ENCODE measurements at places on chromosomes 6 and 20.

DNA sequence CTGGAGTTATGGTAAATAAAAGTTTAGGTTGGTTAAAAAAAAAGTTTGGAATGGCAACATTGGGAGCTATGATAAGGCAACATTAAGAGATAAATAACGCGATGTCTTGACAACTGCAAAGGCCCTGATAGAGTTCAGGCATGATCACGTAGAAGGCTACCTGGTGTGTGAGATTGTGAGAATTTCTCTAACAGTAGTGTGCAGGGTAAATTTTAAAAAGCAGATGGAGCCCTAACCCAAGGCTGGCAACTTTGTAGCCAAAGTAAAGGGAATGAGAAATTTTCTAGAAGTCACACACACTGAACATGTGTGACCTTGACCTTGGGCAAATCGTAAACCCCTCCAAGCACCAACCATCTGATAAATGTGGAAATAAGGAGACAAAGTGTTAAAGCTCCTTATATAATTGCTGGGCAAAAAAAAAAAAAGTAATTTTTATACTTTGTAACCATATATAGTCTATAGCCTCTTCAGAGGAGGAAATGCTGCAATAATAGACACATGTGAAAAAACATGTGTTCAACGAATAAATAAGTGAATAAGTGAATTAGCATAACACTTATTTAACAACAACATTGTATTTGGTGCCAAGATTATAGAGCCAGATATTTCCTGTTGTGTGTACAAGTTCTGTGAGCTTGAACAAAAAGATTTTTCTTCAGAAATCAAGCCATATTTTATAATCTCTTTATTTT, 18.2 kb downstream of the KCNQ5 start:
- DNase-seq, result no peak

DNA sequence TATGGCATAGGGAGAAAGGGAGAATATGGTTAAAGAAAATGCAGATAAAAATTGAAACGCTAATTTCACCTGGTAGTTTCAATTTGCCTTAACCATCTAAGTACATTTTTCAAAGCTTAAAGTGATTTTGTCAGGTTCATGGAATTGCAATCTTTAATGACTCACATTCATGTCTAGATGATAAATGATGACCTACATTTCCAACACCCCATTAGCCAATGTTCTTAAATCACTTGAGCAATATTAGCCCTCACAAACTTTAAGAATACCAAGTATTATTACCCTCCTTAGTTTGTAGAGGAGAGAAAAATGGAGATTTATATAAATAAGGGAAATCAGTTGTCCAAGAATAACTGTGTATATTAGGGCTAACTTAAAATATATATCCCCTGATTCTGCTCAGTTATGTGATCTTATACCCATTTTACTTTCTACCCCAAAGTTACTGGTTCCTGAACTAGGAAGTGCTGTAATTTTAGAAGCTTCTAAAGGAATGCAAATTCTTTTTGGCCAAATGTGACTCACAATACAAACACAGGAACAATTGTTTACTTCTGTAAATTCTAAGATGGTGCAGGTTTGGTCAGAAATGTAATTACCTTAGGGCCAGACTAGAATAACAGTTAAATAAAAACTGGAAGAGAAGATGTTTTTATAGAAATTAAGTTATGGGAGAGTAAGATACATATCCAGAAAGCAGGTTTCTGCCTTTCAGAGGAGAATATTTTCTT, 34.5 kb downstream of the TPBG start:
- no peak for DNase-seq

GRCh38 chr20:31836853-31837608, 8.4 kb downstream of the FOXS1 start:
- no peak for DNase-seq

DNA sequence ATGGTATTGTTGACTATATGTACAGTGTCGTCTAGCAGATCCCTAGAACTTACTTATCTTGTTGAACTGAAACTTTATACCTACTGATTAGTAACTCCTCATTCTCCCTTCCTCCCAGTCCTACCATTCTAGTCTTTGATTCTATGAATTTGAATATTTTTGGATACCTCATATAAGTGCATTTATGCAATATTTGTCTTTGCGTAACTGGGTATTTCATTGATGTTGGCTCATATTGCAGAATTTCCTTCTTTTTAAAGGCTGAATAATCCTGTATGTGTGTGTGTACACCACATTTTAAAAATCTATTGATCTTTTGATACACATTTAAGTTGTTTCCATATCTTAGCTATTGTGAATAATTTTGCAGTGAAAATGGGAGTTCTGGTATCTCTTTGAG, 119.9 kb downstream of the SOX4 start:
- DNase-seq, result no peak

- no peak for DNase-seq
These were observed 213.2 kb upstream of the ECI2 start for GRCh38 chr6:4348462-4349112.

GRCh38 chr6:110528930-110529325, 52.5 kb upstream of the SLC22A16 start:
- DNase-seq, result no peak
